ENCODE measurements at places on chromosomes 7 and 10.

GRCh38 chr7:143426479-143427142 is 16.6 kb upstream of the TAS2R60 start:
- no peak for DNase-seq

- DNase-seq: no peak
Measured at GRCh38 chr7:158805414-158805813, 23.9 kb downstream of the ESYT2 start.

DNA sequence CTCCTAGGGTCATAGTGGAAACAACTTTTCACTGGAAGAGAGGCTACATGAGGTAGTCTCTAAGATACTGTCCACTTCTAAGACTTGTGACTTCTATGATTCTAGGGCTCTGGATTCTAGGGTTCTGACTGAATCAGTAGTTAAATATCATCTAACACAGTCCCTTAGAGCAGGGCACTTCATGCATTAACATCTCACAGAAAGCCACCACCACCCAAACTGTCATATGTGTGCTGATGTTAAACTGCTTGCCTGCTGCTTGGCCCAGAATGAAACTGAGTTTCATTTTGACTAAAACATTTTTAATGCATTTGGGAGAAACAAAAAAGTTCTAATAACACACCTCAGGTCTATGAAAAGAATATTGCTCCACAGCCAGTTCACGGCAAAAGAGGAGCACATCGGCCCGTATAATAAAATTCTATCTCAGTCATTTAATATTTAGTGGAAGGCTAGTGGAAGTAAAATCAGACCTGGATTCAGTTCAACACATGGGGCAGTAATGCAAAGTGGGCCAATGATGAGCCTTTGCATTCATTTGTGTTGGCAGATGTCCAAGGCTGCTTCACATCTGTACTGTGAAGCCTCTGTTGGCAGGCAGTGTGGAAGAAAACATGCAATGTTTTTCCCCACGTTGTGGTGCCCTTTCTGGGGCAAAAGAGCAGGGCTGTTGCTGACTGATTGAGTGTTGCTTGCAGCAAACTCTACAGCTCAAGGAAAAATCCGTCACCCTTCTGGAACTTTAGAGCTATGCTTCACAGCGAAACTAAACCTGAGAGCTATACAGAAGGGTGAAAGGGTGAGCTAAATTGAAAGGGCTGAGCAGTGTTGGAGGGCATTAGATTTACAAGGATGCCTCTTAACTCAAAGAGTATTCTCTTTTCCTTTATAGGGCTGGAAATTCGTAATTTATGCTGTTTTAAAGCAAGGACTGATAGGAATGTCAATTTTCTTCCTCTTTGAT is 33.5 kb upstream of the AUTS2 start:
- no peak for DNase-seq

- no peak for DNase-seq
Measured at GRCh38 chr7:155053002-155053401, 17.1 kb upstream of the HTR5A start.

DNA sequence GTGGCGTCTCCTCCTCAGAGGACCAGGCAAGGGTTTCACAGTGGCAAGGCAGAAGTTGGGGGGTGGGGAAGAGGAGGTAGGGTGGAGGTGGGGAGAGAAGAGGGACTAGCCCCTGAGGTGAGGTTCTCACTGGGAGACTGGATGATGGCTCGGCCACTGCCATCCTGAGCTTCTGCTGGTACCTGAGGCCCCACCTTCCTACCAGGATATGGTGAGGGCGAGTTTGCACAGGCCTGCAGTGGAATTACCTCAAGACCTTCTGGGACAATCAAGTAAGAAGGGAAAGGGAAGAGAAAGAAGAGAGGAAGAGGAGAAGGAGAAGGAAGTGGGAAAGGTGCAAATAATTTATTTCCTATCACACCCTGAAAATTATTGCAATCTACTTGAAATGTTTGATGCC is 111.8 kb upstream of the GDF10 start:
- no peak for DNase-seq

DNA sequence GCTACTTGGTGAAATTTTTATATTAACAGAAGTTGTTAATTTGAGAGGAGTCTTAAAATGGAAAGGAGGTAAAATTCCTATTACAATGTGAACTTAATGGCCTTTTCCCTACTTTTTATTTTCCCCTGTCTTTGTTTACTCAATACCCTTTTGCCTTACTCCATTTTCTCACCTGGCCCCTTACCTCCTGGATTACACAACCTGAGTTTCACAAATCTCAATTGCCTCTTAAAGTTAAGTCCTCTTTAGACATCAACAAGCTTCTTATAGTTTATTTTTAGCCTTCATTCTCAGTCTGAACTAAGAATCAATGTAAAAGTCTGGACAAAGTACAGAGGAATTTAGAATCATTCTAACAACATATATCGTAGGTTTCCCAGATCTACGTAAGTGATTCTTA is 247.0 kb downstream of the PCDH15 start:
- DNase-seq: no peak

DNA sequence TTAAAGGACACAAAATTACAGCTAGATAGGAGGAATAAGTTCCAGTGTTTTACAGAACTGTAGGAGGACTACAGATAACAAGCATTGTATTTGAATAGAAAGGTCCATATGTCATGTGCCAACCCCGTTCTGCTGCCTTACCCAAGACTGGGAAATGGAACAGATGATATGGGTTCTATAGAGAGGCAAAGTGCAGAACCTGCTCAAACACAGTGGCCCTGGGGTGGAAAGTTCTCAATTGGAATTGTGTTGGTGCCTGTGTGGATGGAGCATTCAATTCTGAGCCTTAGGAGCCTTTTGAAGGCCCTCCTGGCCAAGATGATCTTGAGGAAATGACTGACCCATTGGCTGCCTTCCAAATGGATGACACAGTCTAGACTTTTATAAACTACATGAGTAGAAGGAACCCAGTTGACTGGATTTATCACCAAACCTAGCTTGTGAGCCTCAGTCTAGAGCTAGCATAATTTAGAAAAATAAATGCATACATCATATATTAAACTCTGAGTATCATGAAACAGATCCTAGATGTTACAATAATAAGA is 4.1 kb upstream of the PRSS1 start:
- DNase-seq: no peak

GRCh38 chr10:75540357-75540966 is 109.0 kb downstream of the LRMDA start:
- no peak for DNase-seq

DNA sequence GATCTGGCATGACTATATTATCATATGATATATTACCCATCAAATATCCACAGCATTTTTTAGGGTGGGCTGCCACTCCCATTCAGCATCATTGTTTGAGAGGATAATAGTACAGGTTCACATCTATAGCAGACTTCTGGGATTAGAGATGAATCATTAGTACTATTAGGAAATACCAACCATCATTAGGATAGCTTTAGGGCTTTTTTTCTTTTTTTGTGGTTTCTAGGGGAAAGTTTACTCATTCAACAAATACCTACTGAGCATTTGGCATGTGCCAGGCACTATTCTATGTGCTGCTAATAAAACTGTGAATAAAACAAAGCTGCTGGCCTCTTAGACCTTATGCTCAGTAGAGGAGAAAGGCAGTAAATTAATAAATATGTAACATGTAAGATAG is 40.6 kb downstream of the NHLRC2 start:
- DNase-seq: no peak

GRCh38 chr7:47337531-47337930 is 244.4 kb downstream of the TNS3 start:
- DNase-seq: no peak

GRCh38 chr10:8473205-8473604 is 418.7 kb downstream of the GATA3 start:
- no peak for DNase-seq

GRCh38 chr7:44292876-44293560 is 32.4 kb downstream of the CAMK2B start:
- DNase-seq: no peak

DNA sequence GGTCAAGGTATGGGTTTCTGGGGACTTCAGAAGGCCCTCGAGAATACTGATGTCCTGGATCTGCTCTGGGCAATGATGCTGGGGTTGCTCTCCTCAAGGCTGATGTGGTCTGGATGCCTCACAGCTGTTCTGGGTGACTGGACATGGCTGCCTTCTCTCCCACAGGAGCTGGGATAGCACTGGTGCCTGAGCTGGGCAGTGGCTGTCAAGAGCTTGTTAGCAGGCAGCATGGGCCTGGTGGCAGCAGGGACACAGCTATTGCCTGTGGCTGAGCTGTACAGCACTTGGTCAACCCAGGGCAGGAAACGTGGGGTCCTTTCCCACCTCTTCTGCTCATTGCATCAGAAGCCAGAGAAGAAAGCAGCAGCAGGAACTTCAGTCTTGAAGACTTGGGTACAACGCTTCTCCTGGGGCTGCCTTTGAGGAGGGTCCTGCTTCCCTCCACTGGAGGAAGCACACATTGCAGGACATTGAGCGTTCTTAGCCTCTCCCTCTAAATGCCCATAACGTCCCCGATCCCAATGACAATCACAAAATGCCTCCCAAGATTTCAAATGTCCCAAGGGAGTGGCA is 13.0 kb downstream of the ADCYAP1R1 start:
- no peak for DNase-seq

- no peak for DNase-seq
Measured at GRCh38 chr7:29311314-29311713, 116.7 kb downstream of the CHN2 start.

DNA sequence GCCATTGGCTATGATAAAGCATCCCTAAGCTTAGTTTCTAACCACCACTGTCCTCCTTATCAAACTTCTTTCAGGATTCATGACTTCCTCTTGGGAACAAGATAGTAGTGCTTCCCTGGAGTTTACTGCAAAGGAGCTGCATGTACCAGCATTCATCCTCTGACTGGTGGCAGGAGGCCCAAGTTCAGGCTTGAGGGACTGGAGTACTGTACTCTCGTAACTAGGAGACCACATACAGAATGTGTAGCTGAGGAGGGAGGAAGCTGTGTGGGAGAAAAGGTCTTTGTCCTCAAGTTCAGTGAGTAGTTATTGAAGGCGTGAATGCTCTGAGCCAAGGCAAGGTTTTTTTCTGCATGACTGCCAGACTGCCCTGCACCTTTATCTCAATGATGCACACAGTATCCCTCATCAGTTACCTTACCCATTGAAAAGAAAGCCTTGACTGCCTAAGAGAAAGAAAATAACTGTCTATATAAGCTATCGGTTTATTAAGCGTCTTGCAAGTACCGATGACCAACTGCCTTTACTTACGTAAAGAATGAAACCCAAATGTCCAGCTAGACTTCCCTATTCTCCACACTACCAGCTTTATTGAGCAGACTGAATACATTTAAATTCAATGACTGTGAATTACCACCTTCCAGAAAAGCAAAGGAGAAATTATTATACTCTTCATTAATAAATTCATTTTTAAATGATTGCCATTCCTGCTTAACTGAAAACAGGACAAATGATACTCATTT is 12.8 kb downstream of the SCRN1 start:
- no peak for DNase-seq

GRCh38 chr10:58844680-58845079 is 331.8 kb upstream of the PHYHIPL start:
- DNase-seq: no peak

DNA sequence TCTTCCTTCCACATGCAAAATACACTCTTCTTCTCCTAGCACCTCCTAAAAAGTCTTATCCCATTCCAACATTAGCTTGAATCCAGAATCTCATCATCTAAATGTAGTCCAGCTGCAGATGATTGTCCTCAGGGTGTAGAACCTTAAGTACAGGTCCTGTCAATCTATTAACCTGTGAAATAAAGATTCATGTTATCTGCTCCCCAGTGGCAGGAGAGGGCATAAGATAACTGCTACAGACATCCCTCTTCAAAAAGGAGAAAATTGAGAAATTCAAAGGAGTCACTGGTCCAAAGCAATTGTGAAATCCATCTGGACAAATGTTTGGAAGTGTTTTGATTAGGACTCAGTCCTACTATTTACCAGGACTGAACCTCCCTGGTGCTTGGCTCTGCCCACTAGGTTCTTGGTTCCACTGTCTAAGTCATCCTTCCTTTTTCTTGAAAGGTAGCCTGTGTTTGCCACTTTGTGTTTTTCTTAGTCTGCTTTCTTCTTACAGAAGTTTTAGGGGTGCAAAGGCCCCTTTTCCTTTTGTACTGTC is 96.2 kb downstream of the ADD3 start:
- DNase-seq: no peak

DNA sequence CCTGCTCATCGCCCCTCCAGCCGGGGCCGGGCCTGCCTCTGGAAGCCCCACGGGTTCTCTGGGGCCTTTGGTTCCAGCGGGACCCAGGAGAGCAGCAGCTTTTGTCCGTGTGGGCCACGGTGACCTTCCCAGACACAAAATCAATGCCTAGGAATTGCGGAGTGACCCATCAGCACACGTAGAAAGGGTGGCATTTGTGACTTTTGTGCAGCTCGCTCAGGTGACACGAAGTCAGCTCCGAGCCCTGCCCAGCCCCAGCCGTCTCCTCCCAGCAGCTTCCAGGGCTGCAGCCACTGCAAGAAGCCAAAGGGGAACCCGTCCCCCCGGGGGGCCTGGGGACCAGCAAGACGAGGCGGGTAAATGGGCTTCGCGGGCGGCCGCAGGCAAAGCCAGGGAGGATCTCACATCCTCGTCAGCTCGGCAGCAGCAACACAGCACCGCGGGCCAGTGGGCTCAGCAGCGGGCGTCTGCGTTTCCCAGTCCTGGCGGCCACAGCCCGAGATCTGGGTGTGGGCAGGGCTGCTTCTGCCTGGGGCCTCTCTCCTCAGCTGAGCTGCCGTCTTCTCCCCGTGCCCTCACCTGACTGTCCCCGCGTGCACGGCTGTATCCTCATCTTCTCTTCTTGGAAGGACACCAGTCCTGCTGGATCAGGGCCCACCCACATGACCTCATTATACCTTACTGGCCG is 88.5 kb downstream of the PAXIP1 start:
- DNase-seq: no peak

DNA sequence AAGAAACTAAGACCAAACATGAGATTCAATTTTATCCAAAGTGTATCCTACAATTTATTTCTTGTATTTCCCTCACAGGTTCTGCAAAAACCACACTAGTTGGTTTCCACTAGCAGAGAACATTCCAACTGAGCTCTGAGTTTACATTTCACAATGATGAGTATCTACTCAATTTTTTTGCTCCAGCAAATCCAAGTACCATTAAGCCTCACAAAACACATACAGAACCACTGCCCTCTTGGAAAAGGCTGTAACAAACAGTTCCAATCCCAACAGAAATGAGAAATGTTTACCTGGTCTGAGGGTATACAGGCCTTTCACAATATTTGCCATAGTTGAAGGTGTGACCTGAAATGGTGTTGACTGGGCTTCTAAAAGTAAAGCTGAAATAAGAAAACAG is 59.9 kb downstream of the CACUL1 start:
- no peak for DNase-seq

GRCh38 chr7:29285444-29285793 is 90.8 kb downstream of the CHN2 start:
- DNase-seq: peak; percentile 67

- DNase-seq: no peak
Measured at GRCh38 chr10:30990971-30991646, 40.6 kb downstream of the ZNF438 start.

GRCh38 chr10:45470098-45471012 is 96.3 kb downstream of the ALOX5 start:
- no peak for DNase-seq
